ENCODE measurements at places on chromosomes 6 and 20.
A peak's percentile ranks its signal among the peaks of the same experiment; 100 is the strongest.

DNA sequence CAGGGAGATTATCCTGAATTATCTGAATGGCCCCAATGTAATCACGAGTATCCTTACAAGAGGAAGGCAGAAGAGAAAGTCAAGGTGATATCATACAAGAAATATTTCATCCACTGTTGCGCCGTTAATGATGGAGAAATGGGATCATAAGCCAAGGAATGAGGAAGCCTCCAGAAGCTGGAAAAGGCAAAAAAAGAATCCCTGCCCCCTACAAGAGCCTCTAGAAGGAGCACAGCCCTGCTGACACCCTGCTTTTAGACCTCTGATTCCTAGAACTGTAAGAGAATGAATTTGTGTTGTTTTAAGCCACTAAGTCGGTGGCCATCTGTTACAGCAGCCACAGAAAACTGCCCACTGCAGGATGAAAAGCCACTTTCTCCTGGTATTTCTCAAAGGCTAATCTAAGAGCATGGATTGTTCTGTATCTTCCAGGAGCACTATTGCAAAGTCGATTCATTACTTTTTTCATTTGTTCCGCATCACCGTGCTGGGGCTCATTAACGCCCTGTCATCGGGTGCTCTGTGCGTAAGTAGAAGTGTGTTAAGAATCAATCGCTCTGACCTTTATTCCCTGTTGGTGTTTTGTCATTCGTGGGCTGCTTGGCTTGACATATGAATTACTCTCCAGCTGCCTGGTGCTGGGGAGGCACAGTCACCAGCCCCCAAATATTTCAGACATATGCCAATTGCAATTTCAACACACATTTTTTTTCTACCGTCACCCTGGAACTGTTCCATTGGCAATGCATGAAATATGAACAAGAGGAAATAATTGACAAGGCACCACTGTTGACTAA, 117.0 kb downstream of the PCSK2 start:
- no peak for DNase-seq

DNA sequence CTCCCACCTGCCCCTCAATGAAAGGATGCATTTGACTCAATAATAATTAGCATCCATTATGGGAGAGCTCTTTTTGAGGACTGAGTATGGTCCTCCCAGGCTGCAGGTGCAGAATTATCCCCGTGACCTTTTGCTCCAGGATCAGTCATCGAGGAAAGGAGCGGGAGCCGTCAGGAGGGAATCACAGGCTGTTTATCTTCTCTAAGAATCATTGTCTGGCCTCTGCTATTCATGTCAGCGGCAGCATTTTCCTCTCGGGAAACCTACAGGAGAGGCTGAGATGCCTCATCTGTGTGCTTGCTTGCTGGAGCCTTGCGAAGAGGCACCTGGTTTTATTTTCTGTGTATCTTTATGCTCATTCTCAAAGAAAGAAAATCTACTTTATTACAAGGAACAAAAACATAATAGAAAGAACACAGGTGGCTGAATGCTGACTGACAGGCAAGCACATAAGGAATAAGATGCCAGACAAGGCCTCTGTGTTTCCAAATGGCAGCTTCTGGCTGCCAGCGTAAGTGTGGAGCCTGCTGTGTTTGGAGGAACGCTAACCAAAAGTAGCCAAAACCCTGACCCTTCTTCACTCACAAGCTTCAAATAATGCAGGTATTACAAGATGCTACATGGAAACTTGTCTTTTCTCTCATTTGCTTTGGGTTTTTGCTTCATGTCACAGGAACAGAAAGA, 539.1 kb upstream of the MARCKS start:
- DNase-seq: no peak

DNA sequence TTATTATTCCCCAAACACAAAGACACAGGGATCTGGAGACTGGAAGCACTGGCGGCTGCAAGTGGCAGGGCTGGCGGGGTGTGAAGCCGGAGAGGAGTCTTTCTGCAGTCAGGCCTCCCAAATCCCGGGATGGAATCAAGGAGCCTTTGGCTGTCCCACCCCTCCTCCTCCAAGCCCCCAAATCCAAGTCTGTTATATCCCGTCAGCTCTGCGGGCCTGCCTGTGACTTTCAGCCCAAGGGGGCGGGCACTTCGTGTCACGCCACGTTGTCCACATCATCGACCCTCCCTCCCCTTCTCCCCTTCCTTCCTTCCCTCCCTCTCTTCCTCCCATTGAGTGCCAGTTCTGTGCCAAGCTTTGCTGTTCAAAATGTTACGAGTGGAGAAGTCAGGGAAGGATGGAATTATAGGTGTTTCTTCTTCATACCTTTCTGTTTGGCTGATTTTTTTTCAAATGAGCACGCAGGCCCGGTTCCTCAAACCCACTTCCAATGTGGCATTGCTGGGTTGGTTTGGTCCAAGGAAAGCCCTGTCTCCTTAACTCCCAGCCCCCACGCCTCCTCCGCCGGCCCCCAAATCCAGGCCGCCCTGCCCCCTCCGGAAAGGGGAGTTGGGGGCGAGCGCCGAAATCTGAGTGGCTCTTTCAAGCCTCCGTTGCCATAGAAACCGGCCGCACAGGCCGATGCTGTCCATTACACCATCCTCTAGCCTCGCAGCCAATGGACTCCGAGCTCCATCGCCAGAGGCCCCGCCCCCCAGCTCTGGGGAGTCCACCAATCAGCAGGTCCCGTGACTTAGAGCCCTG, 12.7 kb downstream of the ZCCHC3 start:
- DNase-seq: peak; percentile 91

DNA sequence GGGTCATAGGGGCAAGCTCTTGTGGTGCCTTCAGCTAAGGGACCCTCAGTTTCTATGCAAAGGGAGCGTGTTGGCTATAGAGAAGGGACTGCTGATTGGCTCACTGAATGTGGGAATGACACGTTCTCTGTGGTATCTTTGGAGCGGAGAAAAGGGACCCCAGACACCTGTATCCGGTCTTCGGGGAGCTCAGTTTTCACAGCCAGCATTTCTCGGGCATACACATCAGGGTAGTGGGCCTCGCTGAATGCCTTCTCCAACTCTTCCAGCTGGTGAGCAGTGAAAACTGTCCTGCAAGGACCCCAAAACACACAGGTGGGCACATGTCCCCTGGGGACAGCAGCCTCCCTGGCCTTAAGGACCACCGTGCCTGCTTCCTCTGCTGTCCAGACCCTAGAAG, 3.3 kb downstream of the VSX1 start:
- no peak for DNase-seq

DNA sequence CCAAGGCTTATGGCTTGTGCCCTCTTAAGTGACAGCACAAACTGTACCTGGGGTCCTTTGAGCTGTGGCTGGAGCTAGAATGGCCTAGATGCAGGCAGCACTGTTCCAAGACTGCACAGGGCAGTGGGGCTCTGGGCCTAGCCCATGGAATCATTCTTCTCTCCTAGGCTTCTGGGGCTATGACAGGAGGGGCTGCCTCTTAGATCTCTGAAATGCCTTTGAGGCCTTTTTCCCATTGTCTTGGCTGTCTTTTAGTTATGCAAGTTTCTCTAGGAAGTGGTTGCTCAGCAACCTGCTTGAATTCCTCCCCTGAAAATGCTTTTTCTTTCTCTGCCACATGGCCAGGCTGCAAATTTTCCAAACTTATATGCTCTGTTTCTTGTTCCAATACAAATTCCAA, 183.4 kb downstream of the WDR27 start:
- no peak for DNase-seq

- peak; percentile 21 for DNase-seq
Measured at GRCh38 chr20:57223648-57224489, 42.6 kb downstream of the BMP7 start.

- no peak for DNase-seq
Measured at GRCh38 chr20:58709013-58709702, 16.6 kb downstream of the NPEPL1 start.

GRCh38 chr6:81228912-81229555, 523.4 kb downstream of the TENT5A start:
- DNase-seq: no peak

GRCh38 chr6:158773581-158774449, 45.4 kb downstream of the EZR start:
- DNase-seq: no peak

- peak; percentile 56 for DNase-seq
Measured at GRCh38 chr20:37276494-37277252, 12.8 kb upstream of the MANBAL start.

DNA sequence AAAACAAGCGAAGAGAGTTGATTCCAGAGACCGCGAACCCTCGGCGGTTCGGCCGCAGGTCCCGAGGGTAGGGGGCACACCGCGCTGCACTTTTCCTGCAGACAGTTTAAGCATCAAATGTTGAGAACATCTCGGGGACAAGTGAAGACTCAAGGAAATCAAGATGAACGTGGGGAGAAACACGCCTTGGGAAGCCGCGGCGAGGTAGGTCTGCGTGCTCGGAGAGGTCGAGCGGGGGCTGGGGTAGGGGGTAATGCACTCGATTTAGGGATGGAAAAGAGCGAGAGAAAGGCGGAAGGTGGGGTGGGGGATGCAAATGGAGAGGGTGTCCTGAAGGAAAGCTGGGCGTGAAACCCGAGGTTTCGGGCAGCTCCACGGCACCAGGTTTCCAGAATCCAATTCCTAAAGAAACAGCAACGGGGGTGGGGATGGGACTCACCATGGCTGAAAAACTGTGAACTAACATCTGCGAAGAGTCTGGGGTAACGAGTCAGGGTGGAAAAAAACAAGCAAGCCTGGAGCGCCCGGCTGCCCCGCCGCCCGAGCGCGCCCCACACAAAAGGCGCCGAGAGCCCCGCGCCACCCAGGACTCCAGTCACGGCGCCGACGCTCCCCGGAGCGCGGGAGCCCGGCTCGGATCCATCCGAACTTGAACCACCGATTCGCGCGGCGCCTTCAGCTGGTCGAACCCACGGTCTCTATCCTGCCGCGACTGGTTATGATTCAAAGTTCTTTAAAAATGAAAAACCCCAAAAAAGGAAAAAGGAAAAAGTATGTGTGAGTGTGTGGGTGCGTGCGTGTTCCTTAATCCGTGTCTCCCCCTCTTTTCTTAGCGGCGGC, 3.5 kb downstream of the TFAP2A start:
- no peak for DNase-seq

GRCh38 chr6:90458353-90459224, 128.3 kb downstream of the MAP3K7 start:
- DNase-seq: no peak

DNA sequence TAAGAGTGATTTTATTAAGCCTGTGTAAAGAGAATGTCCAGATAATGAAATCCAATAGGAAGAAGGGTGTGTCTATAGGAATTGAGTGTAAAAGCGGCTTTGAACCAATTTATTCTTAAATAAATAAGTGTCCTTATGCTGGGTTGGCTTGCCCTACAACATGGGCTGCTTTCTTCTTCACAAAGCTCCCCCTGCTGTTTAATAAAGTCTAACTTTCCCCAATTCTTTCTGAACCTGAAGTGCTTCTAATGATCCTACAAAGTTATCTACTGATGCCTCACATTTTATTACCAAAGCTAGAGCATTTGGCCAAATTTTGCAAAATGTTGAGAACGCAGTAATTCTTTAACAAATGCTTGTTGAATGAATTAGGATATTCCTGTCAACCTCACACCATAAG, 36.3 kb upstream of the SIRT5 start:
- DNase-seq: no peak

DNA sequence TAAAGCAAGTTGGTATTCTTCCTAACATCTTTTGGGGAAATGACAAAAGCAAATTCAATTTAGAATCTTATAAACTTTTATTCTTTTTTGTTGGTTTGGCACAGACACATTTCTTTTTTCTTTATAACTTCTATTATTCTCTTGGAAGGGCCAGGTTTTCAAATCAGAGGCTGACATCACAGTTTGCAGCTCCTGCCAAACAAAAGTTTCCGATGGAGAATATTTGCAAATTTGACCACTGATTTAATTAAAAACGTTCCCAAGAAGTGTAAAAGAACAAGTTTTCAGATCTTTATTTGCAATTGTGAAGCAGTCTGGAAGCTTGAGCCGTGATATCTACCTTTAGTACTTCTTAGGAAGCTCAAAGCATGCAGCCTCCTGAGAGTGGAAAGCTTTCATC, 53.8 kb upstream of the CD83 start:
- DNase-seq: no peak

- DNase-seq: no peak
Measured at GRCh38 chr20:52937591-52938100, 34.5 kb upstream of the TSHZ2 start.

GRCh38 chr6:157206359-157206815, 116.9 kb downstream of the TMEM242 start:
- DNase-seq: no peak

DNA sequence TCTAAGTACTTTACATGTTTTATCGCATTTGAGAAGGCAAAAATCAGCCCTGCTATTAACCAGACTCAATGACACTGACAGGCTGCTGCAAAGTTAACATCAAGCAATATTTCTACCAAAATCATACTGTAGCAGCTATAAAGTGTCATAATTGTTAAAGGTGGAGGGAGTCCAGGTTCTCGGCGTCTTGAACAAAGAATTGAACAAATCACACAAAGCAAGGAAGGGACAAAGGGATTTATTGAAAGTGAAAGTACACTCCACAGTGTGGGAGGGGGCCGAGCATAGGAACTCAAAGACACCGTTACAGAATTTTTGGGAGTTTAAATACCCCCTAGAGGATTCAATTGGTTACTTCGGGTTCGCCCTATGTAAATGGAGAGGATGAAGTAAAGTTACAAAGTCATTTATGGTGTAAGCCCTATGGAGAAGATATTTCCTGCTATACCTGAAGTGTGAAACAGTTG, 12.9 kb upstream of the ZNF391 start:
- no peak for DNase-seq

DNA sequence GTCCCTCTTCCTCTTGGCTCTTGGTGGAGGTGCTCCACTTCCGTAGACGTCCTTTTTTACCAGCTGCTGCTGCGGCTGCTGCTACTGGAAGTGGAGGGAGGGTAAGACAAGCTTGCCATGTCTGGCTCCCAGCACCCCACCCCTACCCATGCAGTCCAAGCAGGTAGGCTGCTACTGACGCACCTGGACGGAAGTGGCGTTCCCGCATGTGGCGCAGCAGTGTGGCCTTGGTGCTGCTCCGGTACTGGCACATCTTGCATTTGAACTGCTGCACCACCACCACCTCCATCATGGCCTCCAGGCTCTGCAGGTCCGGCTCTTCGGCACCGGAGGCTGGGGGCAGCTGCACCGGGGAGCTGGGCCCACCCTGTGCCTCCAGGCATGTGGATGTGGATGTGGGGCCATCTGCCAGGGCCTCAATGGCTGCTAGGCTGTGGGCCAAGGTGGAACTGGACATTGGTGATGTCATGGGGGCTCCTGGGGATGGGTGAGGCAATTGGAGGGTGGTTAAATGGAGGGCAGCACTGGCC, 4.4 kb downstream of the ZNF335 start:
- no peak for DNase-seq

- DNase-seq: no peak
Measured at GRCh38 chr6:167755461-167755860, 71.2 kb upstream of the AFDN start.

DNA sequence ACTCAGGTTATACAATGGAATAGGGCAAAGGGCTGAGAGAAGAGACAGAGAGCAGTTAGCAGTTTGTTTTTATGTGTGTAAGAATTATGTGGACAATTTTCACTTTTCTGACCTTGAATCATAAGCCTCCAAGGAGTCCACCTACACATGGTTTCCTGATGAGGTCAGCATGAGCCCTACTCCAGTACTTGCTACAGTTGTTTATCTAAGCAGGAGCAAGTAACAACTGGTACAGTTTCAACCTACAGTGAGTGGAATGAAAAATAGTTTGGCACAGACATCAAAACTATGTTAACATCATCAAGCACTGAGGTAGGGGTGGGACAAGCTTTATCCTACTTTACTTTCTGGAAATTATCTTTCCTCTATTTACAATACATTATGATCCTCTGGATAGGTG, 426.7 kb upstream of the ID4 start:
- no peak for DNase-seq

GRCh38 chr6:54719633-54720032, 126.9 kb upstream of the FAM83B start:
- no peak for DNase-seq

GRCh38 chr20:41027872-41028358, 707 bp upstream of the TOP1 start:
- no peak for DNase-seq
